ENCODE measurements at places on chromosomes 16 and 17.

GRCh38 chr17:39139161-39139511, 12.3 kb downstream of the PLXDC1 start:
- H3K27me3 ChIP-seq: no peaks in the 10 kb centered on the region
- no peaks in the 10 kb centered on the region for H3K36me3 ChIP-seq
- no peak for DNase-seq
- no peaks in the 10 kb centered on the region for H3K4me1 ChIP-seq
- H3K27ac ChIP-seq: no peak overlapping the region

DNA sequence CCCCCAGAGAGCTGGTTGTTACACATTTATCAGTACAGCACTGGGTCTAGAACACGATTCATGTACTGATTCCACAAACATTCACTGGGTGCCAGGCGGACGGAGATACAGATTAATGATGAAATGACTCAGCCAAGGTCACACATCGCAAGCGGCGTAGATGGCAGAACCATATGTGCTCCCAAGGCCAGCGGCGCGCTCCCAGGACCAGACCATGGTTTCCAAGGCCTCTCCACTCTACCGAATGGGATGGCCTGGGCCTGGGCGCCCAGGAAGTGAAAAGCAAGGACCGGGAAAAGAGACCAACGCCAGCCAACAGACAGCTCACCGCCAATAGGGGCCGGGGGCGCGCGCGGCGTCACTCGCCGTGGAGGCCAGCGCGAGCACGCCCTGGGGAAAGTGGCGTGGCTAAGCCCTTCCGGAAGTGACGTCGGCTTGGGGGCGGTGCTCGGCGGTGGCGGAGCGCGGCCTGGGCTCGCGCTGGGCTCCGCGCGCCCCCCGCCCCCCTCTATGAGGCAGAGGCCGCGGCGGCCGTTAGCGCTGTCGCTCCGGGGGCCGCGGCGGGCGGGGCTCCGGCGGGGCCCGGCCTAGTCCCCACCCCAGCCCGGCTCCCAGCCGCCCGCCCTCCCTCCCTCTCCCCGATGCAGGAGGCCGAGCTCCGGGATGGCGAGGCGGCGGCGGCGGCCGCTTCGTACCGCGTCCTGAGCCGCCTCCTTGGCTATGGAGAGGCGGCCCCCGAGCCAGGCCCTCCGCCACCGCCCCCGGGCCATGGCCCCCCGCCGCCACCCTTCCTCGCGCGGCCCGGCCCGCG, at the start of gene SOCS7:
TSS of gene SOCS7 (plus strand) at position 433 of the 811 bp plus-strand sequence. CDS start at position 642, 209 bp downstream.
- peaks cover 8% of the 10 kb centered on the region for H3K4me1 ChIP-seq
- H3K27ac ChIP-seq: peak within 1 kb of the TSS; percentile 77
- H3K36me3 ChIP-seq: no peaks in the 10 kb centered on the region
- peak; percentile 90 for DNase-seq
- H3K27me3 ChIP-seq: no peaks in the 10 kb centered on the region

- no peak overlapping the region for H3K27ac ChIP-seq
- H3K27me3 ChIP-seq: peaks cover 4% of the 10 kb centered on the region
- no peaks in the 10 kb centered on the region for H3K36me3 ChIP-seq
- DNase-seq: peak; percentile 64
Measured at GRCh38 chr17:38667099-38667786, 7.5 kb downstream of the EPOP start.

- H3K36me3 ChIP-seq: no peaks in the 10 kb centered on the region
- DNase-seq: no peak
- H3K4me1 ChIP-seq: no peaks in the 10 kb centered on the region
- no peak overlapping the region for H3K27ac ChIP-seq
Measured at GRCh38 chr17:56973520-56973919, 4.4 kb upstream of the SCPEP1 start.

Data from A673 (cell line).